ENCODE measurements at places on chromosomes 3 and 15. TPM values are rescaled to one million over a fixed set of nuclear protein-coding genes. Genes with fewer than 3 reads are reported as not detected.

- DNase-seq, result no peak
Measured at GRCh38 chr15:73934281-73934680, 8.0 kb downstream of the LOXL1 start.

DNA sequence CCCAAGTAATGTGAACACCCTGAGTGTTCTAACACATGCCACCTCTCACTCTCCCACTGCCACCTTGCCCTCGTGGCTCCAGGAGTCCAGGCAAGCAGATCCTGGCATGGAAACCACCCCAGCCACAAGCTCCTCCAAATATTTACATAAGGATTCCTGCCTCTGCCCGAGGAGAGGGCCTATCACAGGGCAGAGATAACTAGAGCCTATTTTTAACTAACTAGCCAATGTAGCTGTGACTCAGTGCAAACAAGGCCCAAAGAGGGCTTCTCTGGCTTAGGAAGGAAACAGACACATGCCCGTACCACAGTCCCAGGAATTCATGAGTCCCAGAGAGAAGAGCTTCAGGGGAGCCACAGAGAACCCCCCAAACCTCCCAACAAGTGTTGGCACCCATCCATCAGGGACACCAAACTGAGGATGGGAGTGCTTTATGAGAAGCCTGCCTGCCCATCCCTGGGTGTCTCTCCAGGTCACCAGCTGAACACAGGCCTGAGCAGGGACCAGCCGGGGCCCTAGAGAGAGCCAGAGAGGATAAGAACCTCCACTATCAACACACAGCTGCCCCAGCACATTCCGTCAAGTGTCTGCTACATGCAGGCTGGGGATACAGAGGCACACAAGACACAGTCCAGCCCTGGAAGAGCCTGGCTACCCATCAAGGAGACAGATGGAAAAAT, 9.2 kb downstream of the FYCO1 start:
- DNase-seq, result no peak

DNA sequence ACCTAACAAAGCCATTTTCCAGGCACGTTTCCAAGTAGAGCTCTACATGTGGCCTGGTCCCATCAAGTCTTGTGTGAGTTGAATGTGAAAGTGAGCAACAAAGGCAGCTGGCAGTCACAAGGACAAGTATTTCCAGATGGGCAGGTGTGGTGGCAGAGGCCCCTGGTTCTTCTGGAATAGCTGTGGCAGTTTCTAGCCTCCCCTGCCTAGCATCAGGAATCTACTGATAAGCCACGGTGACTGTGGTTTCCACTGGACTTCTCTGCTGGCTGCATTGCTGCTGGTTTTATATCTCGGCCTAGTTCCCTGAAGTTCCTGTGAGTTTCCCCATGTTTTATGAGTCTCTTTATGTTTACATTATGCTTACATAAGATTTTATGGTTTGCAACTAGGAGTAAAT, 117.7 kb downstream of the GOLIM4 start:
- peak; percentile 8 for DNase-seq

GRCh38 chr15:57229051-57229450, 147.3 kb upstream of the CGNL1 start:
- no peak for DNase-seq

DNA sequence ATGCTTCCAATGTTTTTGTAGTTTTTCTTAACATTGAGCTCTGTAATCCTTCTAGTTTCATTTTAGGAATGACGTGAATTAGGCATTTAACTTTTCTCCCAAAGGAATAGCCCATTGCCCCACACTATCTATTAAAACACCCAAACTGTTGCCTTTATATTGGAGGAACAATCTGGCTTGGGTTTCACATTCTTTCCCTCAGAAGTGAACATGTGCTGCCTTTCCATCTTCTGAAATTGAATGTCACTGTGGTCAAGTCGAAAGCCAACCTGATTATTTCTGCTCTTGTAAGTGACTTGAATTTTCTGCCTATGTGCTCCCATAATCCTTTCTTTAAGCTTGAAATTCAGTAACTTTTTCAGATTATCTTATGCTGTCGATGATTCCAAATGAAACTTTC, 214.5 kb downstream of the SLC9A9 start:
- DNase-seq, result no peak

DNA sequence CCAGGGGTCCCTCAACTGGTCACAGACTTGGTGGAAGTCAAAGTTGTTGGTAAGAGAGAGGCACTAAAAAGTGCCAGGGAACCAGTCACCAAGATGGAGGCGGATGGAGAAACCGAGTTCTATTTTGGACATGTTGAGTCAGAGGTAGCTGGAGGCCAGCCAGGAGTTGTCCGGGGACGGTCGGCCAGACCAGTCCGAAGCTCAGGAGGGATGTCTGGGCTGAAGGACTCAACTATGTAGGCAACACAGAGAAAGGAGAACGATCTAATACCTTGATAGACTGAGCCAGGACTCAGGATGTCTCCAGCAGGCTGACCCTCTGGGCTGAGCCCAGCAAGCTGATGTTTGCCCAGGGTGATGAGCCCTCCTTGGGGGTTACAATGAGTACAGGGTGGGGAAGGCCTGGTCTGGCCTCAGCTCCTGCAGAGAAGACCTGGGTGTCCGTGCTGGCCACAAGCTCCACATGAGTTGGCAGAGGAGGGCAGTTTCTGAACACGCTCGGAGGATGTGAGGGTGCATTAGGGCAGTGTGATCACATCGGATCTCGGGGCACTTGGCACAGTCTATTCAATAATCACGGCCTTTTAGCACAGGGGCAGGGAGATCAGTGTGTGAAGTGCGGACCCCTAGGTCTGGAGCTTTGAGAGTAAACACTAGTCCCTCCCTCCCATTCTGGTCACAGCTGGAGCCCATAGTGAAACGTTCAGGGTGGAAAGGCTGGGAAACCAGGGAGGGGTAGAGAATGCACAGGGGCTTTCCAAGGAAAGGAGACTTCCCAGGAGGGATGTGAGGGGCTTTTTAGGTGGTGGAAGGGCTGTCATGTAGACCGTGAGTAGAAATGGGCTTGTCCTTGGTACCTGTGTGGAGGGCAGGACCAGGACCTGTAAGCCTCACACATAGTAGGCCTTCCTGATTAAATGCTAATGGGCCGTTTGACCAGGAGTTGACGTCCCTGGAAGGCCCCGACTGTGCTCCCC, 111.9 kb downstream of the ETFA start:
- no peak for DNase-seq

- no peak for DNase-seq
Measured at GRCh38 chr3:115833074-115833473, 209.8 kb downstream of the GAP43 start.

GRCh38 chr3:2525968-2526367, 427.3 kb downstream of the CNTN4 start:
- no peak for DNase-seq

DNA sequence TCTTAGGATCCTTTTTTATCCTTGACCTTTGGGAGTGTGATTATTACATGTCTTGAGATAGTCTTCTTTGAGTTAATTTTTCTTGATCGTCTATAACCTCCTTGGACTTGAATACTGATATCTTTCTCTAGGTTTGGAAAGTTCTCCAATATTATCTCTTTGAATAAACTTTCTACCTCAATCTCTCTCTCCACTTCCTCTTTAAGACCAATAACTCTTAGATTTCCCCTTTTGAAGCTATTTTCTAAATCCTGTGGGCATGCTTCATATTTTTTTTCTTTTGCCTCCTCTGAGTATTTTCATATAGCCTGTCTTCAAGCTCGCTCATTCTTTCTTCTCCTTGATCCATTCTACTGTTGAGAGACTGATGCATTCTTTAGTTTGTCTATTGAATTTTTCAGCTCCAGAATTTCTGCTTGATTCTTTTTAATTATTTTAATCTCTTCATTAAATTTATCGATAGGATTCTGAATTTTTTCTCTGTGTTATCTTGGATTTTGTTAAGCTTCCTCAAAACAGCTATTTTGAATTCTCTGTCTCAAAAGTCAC, 12.1 kb downstream of the USF3 start:
- DNase-seq, result no peak

- DNase-seq, result peak; percentile 64
Measured at GRCh38 chr15:37016231-37016630, 84.1 kb downstream of the MEIS2 start.

- no peak for DNase-seq
Measured at GRCh38 chr3:27679691-27680090, 42.4 kb downstream of the EOMES start.

- peak; percentile 73 for DNase-seq
Measured at GRCh38 chr3:177197727-177198460, 612 bp upstream of the TBL1XR1 start.

- DNase-seq, result no peak
Measured at GRCh38 chr3:106829206-106829605, 548.0 kb upstream of the CCDC54 start.

DNA sequence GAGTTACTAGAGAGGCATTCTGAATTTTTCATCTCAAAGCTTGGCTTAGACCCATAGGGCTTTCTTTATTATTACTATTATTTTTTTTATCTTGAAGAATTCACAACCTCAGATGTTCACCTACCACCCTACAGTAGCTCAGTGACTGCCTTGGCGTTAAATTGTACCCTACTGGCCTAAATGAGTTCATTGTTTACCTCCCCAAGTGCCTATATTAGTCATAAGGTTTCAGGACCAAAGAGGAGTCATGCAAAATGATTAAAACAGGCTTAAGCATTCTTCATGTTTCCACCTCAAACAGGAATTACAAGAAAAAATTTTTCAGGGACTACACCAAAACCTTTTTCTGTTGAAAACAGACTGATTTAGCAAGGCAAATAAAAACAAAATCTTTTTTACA, 751.5 kb downstream of the SQOR start:
- DNase-seq, result no peak

GRCh38 chr3:155766206-155766605, 21.3 kb upstream of the PLCH1 start:
- DNase-seq, result no peak

GRCh38 chr3:164004205-164004604, 1074.1 kb downstream of the SI start:
- DNase-seq, result no peak

DNA sequence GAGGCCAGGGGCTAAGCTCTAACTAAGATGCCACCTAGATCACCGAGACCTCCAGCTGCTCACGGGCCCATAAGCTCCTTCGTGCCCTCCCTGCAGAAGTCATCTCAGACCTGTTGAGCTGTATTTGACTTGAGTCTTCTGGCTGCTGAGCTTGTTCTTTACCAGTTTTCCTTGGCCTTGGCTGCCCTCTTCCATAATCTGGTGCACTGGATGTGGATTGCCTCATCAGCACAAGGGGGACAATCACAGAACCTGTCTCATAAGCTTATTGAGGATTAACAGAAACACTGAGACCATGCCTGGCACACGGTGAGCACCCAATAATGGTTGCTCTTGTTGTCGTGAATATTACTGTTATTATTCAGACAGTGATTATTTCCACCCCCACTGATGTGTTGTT, 101.1 kb downstream of the EPHB1 start:
- no peak for DNase-seq

GRCh38 chr3:82633319-82633718, 871.9 kb upstream of the GBE1 start:
- no peak for DNase-seq

DNA sequence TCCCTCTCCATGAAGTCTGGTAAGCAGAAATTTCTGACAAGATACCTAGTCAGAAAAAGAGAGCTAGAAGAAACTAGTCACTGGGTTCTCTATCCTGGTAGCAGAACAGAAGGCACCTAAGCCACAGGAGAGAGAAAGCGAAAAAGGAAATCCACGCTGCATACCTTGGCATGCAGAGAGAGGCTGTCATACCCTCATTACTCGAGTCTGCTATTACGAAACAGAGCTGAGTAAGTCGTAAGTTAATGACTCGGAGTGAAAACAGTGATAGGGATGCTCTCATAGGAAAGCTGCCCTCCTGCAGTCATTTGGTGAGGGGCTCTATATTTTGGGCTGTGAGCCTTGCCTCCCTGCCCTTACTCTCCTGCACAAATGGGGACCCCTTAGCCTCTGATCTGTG, 16.2 kb downstream of the CLRN1 start:
- DNase-seq, result no peak

GRCh38 chr3:135083756-135084155, 288.7 kb downstream of the EPHB1 start:
- DNase-seq, result no peak

DNA sequence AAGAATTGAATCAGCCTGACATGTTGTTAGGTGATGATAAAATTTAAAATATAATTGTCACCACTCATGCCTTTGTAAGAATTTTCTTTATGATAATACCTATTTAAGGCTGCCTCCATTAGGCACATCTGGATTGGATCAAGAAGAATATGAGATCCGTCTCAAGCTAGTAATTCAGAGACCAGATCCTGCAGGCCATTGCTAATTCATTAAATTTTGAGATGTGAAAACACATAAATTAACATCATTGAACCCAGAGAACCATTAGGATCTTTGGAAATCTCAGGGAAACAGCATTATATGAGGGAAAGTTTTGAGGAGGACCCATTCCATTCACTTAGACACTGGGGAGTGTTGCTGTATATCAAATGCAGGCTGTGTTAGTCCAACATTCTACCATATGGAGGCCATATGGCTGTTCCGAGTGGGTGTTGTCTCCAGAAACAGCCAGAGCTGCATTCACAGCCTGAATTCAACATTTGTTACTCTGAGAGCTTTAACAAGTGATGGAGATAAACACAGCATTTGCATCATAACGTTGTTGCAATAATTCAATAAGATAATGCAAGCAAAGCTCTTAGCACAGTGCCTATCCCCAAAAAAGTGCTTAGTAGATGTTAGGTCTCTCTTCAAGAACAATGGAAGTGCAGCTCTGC, 67.4 kb downstream of the DTWD1 start:
- no peak for DNase-seq

DNA sequence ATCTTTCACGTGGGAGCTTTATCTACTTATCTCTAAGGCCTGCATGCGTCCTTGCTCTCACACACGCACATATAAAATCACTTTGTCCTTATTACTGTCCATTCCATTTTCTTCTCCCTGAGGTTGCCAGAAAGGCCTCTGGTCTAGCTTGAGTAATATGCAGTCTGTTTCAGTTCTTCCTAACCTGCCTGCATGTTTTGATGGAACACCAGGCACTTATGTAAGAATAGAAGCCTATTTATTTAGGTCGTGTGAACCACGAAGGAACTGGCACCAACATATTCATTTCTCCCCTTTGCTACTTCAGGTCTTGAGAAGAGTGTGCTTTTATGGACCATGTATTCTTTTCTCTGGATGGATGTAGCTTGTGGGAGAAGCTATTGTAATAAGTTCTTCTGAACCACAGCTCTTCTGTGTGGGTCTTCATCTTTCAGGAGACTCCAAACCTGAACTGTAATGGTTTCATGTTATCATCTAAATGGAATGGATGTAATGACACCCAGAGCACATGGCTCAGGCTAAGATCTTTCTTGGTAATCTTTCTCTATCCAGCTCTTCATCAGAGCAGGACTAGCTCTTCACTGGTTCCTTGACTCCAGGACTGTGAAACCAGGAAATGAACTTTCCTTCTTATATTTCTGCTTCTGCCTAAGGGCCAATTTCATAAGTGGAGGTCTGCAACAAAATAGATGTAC, 53.8 kb downstream of the UBE2E2 start:
- DNase-seq, result no peak

GRCh38 chr3:171458071-171458863, 1.9 kb downstream of the TNIK start:
- no peak for DNase-seq

- DNase-seq, result peak; percentile 58
Measured at GRCh38 chr3:72496051-72496670, 352.1 kb downstream of the SHQ1 start.

The CCR3 gene
- polyA plus RNA-seq, result not detected

The OR5K3 gene
- polyA plus RNA-seq, result not detected

The SNURF gene
- polyA plus RNA-seq, result 5.7 TPM

The NEK10 gene
- polyA plus RNA-seq, result 0.20 TPM

The PRR20G gene
- not detected for polyA plus RNA-seq

The GPR171 gene
- not detected for polyA plus RNA-seq

Measured in brain (organoid and tissue), 16 donors.